ENCODE measurements at places on chromosomes 3 and 15.

DNA sequence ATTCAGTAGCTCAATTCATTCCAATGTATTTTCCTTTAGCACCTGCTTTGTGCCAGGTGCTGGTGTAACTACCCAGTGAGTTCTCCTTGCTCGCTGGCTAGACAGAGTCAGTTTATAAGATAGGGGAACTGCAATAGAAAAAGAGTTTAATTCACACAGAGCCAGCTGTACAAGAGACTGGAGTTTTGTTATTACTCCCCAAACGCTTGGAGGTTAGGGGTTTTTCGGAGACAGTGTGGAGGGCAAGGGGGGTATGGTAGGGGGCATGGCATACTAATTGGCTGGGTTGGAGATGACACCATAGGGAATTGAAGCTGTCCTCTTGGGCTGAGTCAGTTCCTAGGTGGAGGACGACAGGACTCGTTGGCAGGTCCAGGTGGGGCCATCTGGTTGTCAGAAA, 5.4 kb upstream of the CFAP91 start:
- no peak for DNase-seq

- no peak for DNase-seq
Observed at GRCh38 chr15:74958320-74958907, 1.8 kb upstream of the RPP25 start.

DNA sequence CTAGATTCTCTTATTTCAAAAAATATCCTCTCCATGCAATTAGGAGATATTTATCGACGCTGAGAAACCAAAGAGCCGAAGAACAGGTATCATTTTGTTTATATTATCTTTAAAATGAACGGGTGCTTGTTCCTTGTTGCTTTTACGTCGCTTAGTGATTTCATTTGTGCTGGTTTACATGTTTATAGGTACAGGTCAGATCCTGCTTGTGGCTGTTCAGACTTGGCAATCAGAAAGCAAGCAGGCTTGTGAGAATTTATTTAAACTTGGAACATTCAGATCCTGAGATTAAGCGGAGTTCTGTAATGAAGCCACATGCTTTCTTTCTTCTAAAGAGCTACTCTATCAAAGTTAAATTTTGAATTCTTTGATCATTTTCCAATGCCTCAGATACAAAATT, 43.0 kb upstream of the ATP2C1 start:
- DNase-seq, result no peak

- no peak for DNase-seq
Observed at GRCh38 chr3:125052624-125053303, 3.0 kb downstream of the HEG1 start.

GRCh38 chr3:118974356-118975097, 60.1 kb downstream of the IGSF11 start:
- DNase-seq, result no peak

DNA sequence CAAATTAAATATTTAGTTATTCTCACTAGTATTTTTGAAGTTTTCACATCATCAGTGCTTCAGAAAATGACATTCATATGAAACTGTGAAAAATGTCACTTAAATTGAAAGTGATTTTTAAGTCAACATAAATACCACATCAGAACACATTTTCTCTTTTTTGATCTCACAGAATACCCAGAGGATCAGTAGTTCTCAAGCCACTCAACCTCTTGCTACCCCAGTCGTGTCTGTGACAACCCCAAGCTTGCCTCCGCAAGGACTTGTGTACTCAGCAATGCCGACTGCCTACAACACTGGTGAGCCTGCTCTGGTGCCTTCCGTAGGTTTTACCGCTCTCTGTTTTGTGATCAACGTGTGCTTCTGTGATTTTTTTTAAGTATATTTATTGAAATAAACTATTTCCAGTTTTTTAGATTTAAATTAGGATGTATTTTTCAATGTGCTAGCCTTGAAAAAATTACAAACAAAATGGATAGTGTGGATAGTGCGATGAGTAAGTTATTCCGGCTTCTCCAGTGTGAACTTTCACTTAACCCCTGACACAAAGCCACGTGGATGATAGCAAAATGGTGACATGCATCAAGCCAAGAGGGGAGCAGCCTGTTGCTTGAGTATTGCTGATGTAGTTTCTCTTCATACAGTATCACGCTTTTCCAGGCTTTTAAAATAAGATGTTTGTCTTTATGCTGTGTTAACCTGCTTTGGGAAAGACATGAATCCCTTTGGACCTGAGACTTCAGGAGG, 26.5 kb downstream of the LYSMD4 start:
- peak; percentile 22 for DNase-seq

DNA sequence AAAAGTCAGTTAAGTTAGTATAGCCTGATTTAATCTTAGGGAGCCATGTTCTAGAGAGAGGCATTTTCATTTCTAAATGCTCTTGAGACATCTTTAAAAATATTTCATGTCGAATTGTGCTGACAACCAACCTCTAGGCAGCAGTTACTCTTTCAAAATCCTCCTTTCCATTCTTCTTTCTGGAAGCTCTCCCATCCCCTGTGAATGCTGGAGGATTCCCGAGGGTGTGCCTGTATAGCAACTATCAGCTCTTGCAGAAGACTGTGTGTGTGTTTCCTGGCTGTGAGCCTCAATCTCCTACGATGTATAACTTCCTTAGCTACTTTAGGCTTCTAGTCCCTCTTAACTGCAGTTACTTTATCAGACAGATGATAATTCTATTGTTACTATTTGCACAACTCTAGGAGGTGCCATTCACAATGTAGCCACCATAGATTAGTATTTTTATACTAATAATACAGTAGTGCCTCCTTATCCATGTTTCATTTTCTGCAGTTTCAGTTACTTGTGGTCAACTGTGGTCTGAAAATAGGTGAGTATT, 250.3 kb downstream of the EDEM1 start:
- DNase-seq, result no peak

DNA sequence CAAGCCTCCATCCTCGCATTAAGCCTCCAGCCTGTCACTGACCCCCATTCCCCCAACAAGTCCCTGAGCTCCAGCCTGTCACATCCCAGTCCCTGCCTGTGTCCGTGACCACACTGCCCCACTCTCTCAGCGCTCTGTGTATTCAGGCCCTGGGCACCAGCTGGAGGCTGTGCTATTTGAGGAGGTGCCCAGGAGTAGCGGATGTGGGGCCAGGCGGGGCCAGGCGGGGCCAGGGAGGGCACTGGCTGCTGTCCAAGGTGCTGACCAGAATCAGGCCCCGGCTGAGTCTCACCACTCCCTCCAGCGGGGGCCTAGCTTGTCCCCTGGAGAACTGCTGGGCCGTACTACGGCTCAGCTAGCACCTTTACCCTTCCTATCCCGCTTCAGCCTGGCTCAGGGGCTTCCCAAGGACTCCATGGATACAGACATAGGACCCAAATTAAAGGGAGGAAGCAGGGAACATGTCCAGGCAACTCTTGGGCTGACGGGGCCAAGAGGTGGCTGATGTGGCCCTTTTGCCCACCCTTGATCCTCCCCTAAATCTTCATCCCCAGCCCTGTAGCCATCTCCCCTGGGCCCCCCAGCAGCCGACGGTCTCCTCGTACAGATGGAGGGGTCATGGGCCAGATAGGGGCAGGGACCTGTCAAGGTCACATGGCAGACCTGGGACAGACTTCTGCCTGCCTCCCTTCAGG, 1.1 kb downstream of the HHATL start:
- peak; percentile 65 for DNase-seq

GRCh38 chr3:14274612-14274936, 96.0 kb downstream of the LSM3 start:
- DNase-seq, result no peak

DNA sequence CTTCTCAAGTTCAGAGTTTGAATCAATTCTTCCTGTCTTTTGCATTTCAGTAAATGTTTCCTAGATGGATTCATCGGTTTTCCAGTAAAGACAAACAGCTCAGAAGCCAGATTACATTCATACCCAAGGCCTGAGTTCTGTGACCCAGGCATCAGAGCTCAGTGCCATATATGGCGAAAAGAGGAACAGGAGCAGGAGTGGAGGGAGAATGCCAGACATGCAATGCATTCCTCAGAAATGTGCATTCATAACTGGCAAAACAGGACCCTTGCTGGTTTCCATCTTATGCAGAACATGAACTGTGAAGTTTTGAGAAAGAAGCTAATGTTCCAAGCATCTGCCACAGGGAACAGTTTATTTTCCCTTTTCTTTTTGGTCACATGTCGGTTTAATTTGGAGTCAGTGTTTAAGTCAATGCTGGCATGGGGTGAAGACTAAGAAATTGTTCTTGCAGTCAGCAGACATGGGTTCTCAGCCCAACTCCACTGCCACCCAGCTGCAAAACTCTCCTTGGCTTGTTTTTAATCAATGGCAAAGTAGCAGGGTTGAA, 116.5 kb downstream of the LPP start:
- no peak for DNase-seq

DNA sequence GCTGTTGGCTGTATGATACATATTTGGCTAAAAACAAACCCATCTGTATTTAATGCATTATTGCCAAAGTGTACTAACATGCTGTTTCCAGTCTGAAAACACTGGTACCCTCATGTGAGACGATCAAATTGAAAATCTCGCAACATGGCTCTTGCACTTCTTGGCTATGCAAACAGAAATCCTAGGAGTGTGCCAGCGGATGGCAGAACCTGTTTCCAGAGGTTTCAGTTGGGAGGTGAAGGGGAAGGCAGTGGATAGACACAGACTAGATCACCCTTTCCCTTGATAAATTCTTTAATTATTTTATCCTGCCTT, 350.3 kb downstream of the TUSC7 start:
- DNase-seq, result no peak

- no peak for DNase-seq
Observed at GRCh38 chr3:143384076-143384475, 264.5 kb downstream of the CHST2 start.

GRCh38 chr15:35680951-35681350, 135.0 kb upstream of the DPH6 start:
- DNase-seq, result no peak

DNA sequence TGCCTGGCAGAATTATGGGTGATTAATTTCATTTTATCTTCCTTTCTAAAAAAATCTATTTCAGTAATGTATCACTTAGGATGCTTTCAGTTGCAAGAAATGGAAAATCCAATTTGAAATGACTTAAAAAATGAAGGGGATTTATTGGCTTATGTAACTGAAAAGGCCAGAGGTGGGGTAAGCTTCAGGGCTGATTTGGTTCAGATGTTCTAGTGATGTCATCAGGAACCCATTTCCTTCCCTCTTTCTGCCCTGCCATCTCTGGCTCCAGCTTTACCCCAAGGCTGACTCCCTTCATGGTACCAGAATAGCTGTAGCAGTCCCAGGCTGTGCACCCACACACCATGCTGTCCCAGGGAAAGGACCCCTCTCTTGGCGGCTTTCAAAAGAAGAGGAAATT, 18.5 kb upstream of the REC114 start:
- no peak for DNase-seq

DNA sequence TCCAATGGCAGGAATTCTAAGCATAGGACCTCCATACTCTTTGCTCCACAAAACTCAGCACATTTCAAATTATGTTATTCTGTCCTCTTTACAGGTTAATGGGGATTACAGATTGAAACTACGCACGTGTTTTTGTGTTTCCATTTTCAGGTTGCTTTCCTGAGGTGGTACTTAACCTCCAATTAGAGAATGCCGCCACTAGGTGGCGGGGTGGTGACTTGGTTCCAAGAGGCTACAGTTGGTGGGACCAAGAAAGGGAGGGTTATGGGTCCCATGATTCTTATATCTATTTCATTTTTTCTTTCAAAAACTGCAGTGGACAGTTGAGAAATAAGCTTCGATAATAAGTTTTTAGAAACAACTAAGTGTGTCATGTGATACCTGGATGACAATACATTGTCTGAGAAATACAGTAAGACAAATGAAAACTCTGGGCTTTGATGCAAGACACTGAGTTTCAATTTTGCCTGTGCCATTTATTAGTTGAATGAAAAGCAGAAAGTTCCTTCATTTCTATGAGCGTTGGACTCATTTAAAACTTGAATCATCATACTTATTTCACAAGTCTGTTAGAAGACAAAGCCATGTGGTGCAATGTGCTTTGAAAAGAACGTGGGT, 539.0 kb downstream of the FGF12 start:
- DNase-seq, result no peak

DNA sequence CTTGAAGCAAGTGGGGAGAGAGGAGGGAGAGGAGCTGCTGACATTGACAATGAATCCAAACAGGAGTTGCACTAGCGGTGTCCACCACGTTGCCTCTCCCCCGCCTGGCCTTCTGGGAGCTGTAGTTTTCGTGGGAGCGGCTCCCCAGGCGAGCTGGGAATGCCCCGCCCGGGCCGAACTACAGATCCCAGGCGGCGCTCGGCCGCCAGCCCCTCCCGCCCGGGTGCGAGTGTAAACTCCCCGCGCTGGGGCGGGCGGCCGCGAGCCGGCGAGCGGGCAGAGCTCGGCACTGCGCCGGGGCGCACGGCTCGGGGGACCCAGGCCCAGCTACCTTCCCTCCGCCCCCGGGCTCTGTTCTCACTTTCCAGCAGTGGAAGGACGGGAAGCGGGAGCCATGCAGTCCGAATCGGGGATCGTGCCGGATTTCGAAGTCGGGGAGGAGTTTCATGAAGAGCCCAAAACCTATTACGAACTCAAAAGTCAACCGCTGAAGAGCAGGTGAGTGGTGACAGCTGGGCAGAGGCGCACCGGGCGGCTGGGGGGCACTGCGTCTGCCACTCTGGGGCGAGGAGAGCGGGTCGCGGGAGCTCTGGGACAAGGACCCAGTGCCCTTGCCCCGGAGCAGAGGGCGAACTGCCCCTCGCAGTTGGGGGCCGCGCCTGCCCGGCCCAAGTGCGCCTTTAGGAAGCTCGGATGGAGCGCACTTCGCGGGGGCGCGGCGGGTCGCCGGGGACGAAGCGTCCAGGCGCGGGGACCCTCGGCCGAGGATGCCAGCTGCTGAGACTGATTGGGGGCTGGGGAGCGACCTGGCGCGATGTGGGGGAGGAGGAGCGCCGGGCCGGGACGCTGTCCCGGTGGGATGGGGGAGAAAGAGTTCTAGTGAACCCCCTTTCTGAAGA, at the start of gene MITF:
TSS of gene MITF (plus strand) at position 261 of the 899 bp plus-strand sequence. CDS start at position 395, 134 bp downstream.
- peak; percentile 16 for DNase-seq

DNA sequence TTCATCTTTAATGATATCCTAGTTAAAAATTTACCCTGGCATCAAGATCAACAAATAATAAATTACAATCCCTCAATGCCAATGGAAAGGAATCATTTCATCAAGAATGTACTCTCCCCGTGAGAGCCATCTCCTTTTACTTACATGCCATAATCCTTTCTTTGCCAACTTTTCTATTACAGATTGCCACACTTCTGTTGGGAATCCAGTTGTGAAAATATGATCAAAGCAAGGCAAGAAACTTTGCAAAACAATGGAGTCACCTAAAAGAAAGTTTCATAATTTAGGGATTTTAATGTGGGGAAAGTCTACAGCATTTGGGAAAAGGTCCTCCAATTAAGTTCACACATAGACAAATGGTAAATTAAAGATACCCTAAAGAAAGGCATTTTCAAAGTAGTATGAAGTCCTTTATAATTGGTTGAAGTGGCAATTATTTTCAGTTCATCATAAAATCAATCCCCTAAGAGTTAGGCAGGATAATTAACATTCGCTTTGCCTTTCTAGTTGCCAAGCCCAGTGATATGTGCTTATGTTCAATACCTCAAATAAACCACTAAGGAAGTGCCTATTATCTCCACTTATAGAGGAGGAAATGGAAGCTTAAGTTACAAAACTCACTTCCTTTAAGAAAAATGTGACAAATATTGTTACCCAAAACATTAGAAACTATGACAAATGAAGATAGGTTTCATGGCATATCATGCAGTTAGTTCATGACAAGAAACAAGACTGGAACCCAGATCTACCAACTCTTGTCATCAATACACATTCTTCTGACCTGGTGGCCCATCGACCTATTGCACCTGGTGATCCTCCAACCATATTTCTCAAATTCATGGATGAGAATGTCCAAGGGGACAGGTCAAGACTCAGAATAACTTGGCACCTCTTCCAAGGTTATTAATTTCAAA, 49.1 kb downstream of the TRANK1 start:
- DNase-seq, result peak; percentile 42

- DNase-seq, result no peak
Observed at GRCh38 chr15:76328106-76328696, 8.4 kb upstream of the ISL2 start.
